ENCODE measurements at places on chromosomes 12 and 14.

GRCh38 chr12:3363608-3364007, 127.4 kb upstream of the PRMT8 start:
- no peak for DNase-seq

DNA sequence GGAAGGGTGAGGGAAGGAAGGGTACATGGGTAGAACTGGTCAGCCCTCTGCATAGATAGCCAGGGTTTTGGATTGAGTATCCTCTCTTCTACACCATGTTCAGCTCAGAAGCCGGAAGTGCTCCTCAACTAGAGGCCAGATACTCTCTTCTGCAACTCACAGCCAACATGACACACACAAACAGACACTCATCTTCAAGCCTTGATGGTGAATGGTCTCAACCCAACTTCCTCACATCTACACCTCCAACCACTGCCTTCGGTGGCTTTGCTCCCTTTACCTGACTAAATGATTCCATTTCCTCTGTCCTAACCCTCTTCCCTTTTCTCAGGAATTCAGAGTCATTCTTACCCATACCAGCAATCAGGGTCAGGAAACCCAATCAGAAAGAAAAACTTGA, 7.6 kb upstream of the FKBP11 start:
- no peak for DNase-seq

- DNase-seq, result no peak
These were observed 26.9 kb downstream of the TEP1 start for GRCh38 chr14:20386276-20386855.

- peak; percentile 29 for DNase-seq
These were observed 39.0 kb downstream of the ELK3 start for GRCh38 chr12:96233168-96233567.

DNA sequence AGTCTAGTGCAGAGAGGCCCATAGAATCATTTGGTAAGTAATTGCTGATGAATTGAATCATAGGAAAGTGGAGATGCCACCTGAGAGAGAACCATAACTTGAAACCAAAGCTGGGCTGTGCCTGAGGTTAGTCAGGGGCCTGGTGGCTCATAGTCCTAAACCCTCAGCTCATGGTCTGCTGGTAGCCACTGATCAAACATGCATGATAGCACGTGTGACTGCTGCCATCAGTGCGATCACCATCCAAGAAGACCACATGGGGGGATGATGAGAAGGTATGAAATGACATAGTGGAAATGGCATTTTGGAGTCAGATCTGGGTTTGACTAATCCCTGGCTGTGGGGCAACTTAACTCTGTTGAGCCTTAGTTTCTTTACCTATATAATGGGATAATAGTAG, 190.5 kb downstream of the CACNA1C start:
- DNase-seq, result no peak

DNA sequence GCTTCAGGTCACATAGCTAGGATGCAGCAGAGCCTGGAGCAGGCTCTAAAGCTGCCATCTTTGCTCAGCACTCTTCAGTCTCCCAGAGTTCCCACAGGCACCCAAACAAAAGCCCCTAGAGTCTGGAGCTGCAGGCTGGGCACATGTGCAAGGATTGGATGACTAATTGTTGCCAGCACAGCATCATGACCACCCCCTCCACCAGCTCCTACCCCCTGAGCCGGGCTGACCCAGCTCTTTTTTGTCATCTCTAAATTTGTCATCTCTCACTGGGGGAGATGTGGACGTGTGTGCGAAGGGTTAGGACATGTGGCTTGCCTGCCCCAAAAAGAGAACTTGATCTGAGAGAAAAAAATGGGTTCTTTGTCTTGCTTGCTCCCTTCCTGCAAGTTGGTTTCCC, 4.3 kb upstream of the MMP19 start:
- DNase-seq, result no peak

GRCh38 chr14:92559486-92559885, 45.9 kb downstream of the RIN3 start:
- no peak for DNase-seq

DNA sequence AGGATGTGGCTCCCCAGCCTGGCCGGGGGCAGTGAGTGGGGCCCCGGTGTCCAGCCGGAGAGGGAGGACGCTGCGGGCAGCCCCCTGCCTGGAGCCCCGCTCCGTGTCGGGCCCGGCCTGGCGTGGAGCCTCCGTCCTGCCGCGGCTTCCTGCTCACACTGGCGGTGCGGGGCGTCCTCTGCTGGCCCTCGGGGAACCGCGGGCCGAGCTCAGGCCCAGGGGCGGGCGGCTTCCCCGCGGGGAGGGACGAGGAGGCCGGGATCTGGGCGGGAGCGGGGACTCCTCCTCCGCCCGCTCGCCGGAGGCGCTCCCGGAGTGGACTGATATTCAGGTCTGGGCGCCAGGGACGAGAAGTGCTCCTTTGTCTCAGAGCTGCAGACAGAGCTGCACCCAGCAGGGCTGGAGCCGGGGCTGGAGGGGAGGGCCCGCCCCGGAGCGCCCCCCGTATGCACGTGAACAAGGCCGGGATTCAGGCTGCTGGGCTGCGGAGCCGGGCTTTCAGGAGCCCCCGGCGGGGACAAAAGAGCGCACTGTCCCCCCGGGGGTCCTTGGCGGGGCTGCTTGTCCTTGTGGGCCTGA, 2.2 kb downstream of the MMP17 start:
- DNase-seq, result peak; percentile 96

GRCh38 chr14:67583711-67584644, 16.1 kb downstream of the PIGH start:
- DNase-seq, result peak; percentile 70

DNA sequence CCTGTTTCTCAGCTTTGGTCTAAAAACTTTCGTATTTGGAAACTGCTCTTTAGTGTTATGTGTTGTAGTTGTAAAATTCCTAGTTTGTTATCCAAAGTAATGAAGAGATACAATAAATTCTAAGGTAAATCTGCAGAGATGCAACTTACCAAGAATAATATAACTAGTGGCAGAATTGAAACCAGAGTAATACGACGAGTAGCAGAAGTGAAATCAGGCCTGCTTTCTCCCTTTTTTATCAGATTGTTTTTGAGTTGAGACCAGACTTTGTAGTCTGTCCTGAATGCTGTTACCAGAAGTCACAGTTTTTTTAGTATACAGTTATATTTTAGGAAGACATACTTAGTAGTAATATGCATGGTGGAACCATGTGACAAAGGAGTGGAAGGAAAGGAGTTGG, 12.5 kb downstream of the PAPOLA start:
- DNase-seq, result no peak

- no peak for DNase-seq
These were observed 9.3 kb upstream of the ESR2 start for GRCh38 chr14:64303471-64303917.

GRCh38 chr14:65794674-65795279, 382.2 kb downstream of the FUT8 start:
- no peak for DNase-seq

DNA sequence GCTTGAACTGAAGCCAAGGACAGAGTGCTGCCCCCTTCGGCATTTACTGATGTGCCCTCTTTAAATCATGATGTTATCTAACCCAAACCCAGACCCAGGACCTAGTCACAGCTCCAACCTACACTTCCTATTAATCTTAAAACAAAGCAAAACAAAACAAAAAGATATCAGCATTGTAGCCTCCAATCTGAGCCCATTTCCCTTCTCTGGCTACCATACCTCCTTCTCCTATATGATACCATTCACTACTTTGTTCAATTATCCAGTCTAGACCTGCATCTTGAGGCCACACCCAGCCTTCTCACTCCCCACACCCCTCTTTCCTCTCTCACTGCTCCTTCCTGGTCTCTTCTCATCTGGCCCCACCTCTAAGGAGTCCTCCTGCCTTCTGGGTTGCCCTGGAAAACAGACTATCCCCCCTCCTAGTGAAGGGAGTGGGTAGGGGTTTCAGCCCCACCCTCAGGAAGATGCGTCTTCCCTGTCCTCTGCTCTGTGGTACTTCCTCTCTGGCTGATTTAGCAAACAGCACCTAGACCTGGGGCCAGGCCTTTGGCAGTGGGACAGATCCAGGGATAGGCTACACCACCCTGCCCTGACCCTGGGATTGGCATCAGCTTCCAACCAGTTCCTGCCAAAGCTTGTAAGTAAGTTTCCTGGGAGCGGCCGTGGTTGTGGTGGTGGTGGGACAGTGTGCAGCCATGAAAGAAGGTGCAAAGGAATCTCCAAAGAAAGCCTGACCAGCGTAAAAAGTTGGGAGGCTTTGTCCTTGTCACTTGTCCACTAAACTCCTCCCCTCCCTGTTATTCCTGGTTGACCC, 3.3 kb downstream of the LTB4R start:
- peak; percentile 87 for DNase-seq

- DNase-seq, result no peak
These were observed 16.4 kb downstream of the FOXJ2 start for GRCh38 chr12:8048906-8049305.

GRCh38 chr12:55908726-55909512, 18.8 kb downstream of the PYM1 start:
- no peak for DNase-seq

GRCh38 chr12:109915171-109916040, 15.3 kb downstream of the TCHP start:
- no peak for DNase-seq

GRCh38 chr12:12323591-12323990, 26.5 kb downstream of the MANSC1 start:
- DNase-seq, result no peak

- no peak for DNase-seq
These were observed 15.5 kb downstream of the CDCA4 start for GRCh38 chr14:105005329-105005928.

- no peak for DNase-seq
These were observed 230.5 kb downstream of the EFCAB11 start for GRCh38 chr14:89723930-89724627.

- DNase-seq, result peak; percentile 55
These were observed 55.6 kb downstream of the CLIP1 start for GRCh38 chr12:122366685-122367475.

DNA sequence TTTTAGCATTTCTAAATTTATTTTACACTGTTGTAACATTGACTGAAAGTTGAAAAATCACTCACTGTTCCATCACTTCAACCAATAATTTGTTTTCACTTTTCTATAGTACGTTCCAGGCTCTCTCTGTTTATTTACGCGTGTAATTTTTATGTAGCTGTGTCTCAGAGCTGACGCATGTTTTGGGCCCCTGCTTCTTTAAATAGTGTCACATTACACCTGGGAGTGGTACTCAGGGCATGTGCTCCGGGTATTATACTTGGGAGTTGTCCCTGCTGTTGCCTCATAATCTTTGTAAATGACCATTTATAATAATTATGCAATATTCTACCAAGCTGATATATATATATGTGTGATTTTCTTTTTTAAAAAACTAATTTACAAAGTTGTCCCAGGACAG, 132.8 kb upstream of the CPM start:
- no peak for DNase-seq

DNA sequence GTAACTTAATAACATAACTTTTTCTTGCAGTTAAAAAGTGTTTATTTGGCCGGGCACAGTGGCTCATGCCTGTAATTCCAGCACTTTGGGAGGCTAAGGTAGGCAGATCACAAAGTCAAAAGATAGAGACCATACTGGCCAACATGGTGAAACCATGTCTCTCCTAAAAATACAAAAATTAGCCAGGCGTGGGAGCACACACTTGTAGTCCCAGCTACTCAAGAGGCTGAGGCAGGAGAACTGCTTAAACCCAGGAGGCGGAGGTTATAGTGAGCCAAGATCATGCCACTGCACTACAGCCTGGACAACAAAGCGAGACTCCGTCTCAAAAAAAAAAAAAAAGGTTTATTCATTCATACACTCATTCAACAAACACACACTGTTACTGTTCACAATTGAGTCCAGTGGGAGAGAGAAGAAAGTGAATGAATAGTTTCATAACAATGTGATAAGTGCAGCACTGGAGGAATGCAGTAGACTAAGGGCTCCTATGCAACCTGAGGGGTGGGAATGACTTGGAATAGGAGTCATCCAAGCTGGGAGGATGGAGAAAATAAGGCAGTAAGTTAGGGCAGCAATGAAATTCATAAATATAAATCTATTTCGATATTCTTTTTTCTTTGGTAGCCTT, 19.8 kb downstream of the DAD1 start:
- no peak for DNase-seq

DNA sequence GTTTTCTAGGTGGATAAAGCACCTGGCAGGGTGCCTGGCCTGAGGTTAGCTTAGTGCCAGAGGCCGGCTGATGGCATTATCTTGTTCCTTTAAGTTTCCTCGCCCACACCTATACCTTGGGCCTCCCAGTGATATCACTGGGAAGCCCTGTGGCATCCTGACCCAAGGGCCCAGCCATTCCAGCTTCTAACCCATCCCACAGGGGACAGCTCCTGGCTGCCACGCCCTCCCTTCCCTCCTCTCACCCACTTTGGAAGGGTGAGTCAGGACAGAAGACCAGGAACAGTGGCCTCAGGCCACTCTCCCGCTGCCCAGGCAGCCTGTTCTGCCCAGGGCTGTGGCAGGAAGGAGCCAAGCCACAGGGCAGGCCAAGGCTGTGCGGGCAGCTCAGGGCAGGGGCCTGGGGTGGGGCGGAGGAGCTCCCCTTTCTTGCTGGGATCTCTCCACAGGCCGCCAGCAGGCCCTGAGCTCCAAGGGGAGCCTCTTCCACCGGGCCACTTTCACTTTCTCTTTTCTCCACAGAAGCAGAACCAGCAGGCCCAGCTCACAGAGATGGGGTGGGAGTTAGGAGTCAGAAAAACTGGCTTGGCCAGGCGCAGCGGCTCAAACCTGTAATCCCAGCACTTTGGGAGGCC, 75.1 kb downstream of the IRF2BPL start:
- DNase-seq, result peak; percentile 68

DNA sequence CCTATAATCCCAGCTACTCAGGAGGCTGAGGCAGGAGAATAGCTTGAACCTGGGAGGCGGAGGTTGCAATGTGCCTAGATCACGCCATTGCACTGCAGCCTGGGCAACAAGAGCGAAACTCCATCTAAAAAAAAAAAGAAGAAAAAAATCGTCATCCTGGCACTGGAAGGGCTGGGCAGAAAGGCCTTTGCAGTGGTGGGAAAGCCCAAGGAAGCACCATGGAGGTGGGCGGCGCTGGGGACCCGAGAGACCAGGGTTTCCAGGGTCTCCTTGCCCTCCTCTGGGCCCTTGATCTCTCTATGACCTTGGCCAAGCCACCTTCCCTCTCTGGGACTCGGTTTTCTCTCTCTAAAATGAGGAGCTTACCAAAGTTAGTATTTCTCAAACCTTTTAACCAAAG, 65.4 kb downstream of the LGMN start:
- no peak for DNase-seq

GRCh38 chr12:101927036-101927435, 49.7 kb downstream of the DRAM1 start:
- no peak for DNase-seq

GRCh38 chr14:101950100-101950499, 14.3 kb upstream of the DYNC1H1 start:
- DNase-seq, result peak; percentile 68
